Kidney (tissue), 22 donors: ENCODE measurements at places on chromosomes 16 and 17. TPM values are rescaled to one million over a fixed set of nuclear protein-coding genes. Genes with fewer than 3 reads are reported as not detected.
A peak's percentile ranks its signal among the peaks of the same experiment; 100 is the strongest.

Gene UTS2R
- total RNA-seq: not detected

Gene NOL11
- 37.3 TPM for total RNA-seq

Gene HGS
- total RNA-seq: 95.3 TPM

Gene FNDC8
- not detected for total RNA-seq

Gene PIPOX
- 2.8 TPM for total RNA-seq

Gene SDR42E2
- total RNA-seq: not detected

Gene PRSS27
- total RNA-seq: 2.1 TPM

Gene CCDC200
- not detected for total RNA-seq

Gene LITAFD
- not detected for total RNA-seq

Gene USP43
- 7.8 TPM for total RNA-seq

GRCh38 chr16:29777576-29778350 lies at the start of gene ZG16:
Gene ZG16, plus strand, starts transcription at chr16:29778256. Its CDS starts 1,011 bp downstream, at chr16:29779267.
- H3K27ac ChIP-seq: no peak within 1 kb of the TSS
- no peak for DNase-seq
- no peaks in the 10 kb centered on the region for H3K4me1 ChIP-seq
- H3K4me3 ChIP-seq: no peak within 1 kb of the TSS

GRCh38 chr17:72998343-72998742 lies 94.1 kb downstream of the SLC39A11 start:
- H3K36me3 ChIP-seq: no peaks in the 10 kb centered on the region
- H3K4me3 ChIP-seq: no peak overlapping the region

DNA sequence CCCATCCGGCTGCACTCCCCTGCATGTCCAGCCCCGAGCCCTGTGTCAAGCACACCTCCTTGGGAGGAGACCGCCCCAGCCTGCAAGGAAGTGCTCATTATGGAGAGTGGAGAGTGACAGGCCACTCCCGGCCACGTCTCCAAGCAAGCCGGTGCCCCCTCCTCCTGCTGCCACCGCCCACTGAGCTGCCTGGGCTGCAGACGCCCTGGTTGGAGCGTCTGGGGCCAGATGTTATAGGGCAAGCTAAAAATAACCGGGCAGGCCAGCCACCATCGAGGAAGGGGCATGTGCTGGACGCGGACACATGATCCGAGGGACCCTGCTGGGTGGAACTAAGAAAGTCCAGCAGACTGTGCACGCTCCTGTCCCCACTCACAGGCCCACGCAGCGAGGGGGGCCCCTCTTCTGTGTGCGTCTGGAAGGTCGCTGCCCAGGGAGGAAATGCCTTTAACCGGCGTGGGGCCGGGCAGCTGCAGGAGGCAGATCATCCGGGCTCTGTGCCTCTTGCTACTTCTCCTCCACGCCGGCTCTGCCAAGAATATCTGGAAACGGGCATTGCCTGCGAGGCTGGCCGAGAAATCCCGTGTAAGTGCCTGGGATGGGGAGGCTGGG lies at the start of gene WFDC1:
Gene WFDC1 (plus strand): TSS at position 348 of the 612 bp plus-strand sequence. CDS start 94 bp downstream, at position 442.
- peak; percentile 62 for DNase-seq
- no peaks in the 10 kb centered on the region for H3K36me3 ChIP-seq
- H3K27me3 ChIP-seq: no peaks in the 10 kb centered on the region

- no peaks in the 10 kb centered on the region for H3K27me3 ChIP-seq
- H3K36me3 ChIP-seq: peaks cover 2% of the 10 kb centered on the region
- H3K27ac ChIP-seq: peak overlapping the region; percentile 67
- peaks cover 12% of the 10 kb centered on the region for H3K4me1 ChIP-seq
- peak; percentile 89 for DNase-seq
Observed at GRCh38 chr17:82097184-82097918, 685 bp downstream of the FASN start.

DNA sequence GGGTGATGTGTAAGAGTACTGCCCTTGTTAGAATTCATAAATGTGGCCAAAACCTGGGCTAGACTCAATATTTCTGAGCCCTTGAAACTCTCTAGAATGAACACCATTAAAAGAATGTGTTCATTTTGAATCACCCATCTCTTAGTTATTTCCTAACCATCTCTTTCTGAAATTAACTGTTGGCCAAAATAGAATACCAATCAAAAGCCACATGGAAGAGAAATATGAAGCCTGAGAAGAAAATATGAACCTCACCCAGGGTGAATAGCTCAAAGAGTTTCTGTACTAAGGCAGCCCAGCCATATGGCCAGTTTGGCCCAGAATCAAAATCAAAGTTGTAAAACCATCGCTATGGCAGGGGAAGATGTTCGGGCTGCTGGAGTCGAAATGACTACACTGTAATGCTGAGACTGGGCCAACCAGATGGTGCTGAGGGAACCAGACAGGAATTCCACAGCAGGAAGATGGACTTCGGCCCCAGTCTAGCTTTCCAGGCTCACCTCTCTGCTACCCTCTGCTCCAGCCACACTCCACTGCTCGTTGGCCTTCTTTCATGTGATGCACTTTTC lies 154.3 kb upstream of the ZFHX3 start:
- no peaks in the 10 kb centered on the region for H3K27me3 ChIP-seq
- no peaks in the 10 kb centered on the region for H3K36me3 ChIP-seq
- no peak overlapping the region for H3K27ac ChIP-seq
- no peak overlapping the region for H3K4me3 ChIP-seq
- no peaks in the 10 kb centered on the region for H3K4me1 ChIP-seq

GRCh38 chr17:66633317-66633965 lies 201.5 kb upstream of the CACNG5 start:
- H3K27ac ChIP-seq: no peak overlapping the region
- no peaks in the 10 kb centered on the region for H3K4me1 ChIP-seq
- H3K36me3 ChIP-seq: no peaks in the 10 kb centered on the region
- DNase-seq: no peak
- no peak overlapping the region for H3K4me3 ChIP-seq

- no peaks in the 10 kb centered on the region for H3K27me3 ChIP-seq
- DNase-seq: no peak
- no peak overlapping the region for H3K27ac ChIP-seq
- H3K36me3 ChIP-seq: no peaks in the 10 kb centered on the region
- no peak overlapping the region for H3K4me3 ChIP-seq
Observed at GRCh38 chr17:16888413-16889087, 83.4 kb downstream of the TNFRSF13B start.

- DNase-seq: peak; percentile 86
- H3K36me3 ChIP-seq: peaks cover 5% of the 10 kb centered on the region
- peak overlapping the region; percentile 6 for H3K4me3 ChIP-seq
- H3K4me1 ChIP-seq: no peaks in the 10 kb centered on the region
- no peaks in the 10 kb centered on the region for H3K27me3 ChIP-seq
Observed at GRCh38 chr17:40122136-40122998, 596 bp downstream of the MSL1 start.

- H3K4me3 ChIP-seq: no peak overlapping the region
- peaks cover 4% of the 10 kb centered on the region for H3K4me1 ChIP-seq
- H3K27ac ChIP-seq: peak overlapping the region; percentile 41
- no peaks in the 10 kb centered on the region for H3K27me3 ChIP-seq
- no peak for DNase-seq
Observed at GRCh38 chr17:8408371-8408770, 10.7 kb upstream of the RNF222 start.

GRCh38 chr16:84540194-84540593 lies 35.7 kb upstream of the MEAK7 start:
- H3K4me1 ChIP-seq: no peaks in the 10 kb centered on the region
- no peak for DNase-seq
- no peak overlapping the region for H3K27ac ChIP-seq
- H3K4me3 ChIP-seq: no peak overlapping the region

DNA sequence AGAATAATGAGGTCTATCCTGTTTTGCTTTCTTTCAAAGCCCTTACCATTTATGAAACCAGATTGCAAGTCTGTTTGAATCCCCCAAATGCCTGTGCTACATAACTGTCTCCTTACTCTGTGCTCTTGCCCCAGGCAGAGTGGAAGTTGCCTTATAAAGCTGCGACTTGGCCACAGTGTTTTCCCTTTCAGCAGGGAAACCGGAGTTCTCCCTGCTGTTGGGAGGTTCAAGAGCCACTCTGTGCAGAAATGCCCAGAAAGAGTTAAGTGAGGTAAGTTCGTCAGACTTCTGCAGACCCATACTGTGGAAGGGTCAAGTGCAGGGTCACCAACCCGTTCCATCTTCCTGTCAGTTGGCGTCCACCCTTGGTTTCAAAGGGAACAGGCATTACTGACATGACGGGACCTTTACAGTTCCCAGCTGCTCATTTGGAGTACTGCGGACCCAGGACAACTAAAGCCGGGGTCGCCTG lies 508.9 kb downstream of the WWOX start:
- peak; percentile 79 for DNase-seq
- H3K4me1 ChIP-seq: peaks cover 4% of the 10 kb centered on the region
- no peaks in the 10 kb centered on the region for H3K27me3 ChIP-seq
- H3K4me3 ChIP-seq: no peak overlapping the region

DNA sequence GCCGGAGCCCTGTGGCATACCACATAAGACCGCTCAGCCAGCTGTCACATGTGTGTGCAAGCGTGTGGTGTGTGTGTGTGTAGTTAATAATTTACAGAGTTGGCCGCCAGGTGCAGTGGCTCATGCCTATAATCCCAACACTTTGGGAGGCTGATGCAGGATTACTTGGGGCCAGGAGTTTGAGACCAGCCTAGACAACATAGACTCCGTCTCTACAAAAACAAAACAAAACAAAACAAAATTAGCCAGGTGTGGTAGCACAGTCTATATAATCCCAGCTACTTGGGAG lies 20.4 kb downstream of the SOCS1 start:
- H3K27me3 ChIP-seq: no peaks in the 10 kb centered on the region
- no peaks in the 10 kb centered on the region for H3K36me3 ChIP-seq
- peak; percentile 67 for DNase-seq

GRCh38 chr16:30382111-30382881 lies at the start of gene SEPTIN1:
Gene SEPTIN1, minus strand, starts transcription at chr16:30382561. Its CDS starts 19 bp downstream, at chr16:30382542.
- H3K27ac ChIP-seq: no peak within 1 kb of the TSS
- no peak for DNase-seq
- H3K4me1 ChIP-seq: peaks cover 8% of the 10 kb centered on the region
- H3K4me3 ChIP-seq: no peak within 1 kb of the TSS
- no peaks in the 10 kb centered on the region for H3K27me3 ChIP-seq
- no peaks in the 10 kb centered on the region for H3K36me3 ChIP-seq

- H3K27me3 ChIP-seq: no peaks in the 10 kb centered on the region
- DNase-seq: no peak
- H3K36me3 ChIP-seq: no peaks in the 10 kb centered on the region
- H3K27ac ChIP-seq: no peak overlapping the region
Observed at GRCh38 chr17:16417896-16418684, 2.7 kb downstream of the TRPV2 start.

- H3K36me3 ChIP-seq: no peaks in the 10 kb centered on the region
- H3K27ac ChIP-seq: no peak overlapping the region
- peak; percentile 43 for DNase-seq
- H3K4me1 ChIP-seq: no peaks in the 10 kb centered on the region
- no peak overlapping the region for H3K4me3 ChIP-seq
Observed at GRCh38 chr17:79627766-79628690, 17.2 kb upstream of the RBFOX3 start.

DNA sequence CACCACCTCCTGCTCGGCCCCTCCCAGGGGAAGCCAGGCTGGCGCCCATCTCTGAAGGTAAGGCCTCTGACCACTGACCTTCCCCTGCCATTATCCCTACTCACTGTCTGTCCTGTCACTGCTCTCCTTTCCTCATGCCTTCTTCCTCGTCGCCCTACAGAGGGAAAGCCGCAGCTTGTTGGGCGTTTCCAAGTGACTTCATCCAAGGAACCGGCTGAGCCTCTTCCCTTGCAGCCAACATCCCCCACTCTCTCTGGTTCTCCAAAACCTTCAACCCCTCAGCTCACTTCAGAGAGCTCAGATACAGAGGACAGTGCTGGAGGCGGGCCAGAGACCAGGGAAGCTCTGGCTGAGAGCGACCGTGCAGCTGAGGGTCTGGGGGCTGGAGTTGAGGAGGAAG lies 3.0 kb downstream of the COA3 start:
- DNase-seq: no peak
- no peak overlapping the region for H3K4me3 ChIP-seq
- peak overlapping the region; percentile 90 for H3K27ac ChIP-seq
- H3K27me3 ChIP-seq: no peaks in the 10 kb centered on the region

DNA sequence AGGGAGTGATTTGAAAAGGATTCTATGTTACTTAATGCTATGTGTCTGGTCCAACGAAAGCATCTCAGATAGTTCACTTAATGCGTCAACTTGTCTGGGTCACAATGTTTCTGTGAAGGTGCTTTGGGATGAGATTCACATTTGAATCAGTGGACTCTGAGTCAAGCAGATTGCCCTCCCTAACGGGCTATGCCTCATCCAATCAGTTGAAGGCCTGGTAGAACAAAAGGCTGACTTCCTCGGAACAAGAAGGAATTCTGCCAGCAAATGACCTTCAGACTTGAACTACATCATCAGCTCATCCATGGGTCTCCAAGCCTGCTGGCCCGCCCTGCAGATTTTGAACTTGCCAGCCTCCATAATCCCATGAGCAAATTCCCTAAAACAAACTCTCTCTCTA lies 15.2 kb downstream of the EMP2 start:
- H3K4me3 ChIP-seq: no peak overlapping the region
- H3K36me3 ChIP-seq: no peaks in the 10 kb centered on the region
- no peak overlapping the region for H3K27ac ChIP-seq
- H3K4me1 ChIP-seq: no peaks in the 10 kb centered on the region

DNA sequence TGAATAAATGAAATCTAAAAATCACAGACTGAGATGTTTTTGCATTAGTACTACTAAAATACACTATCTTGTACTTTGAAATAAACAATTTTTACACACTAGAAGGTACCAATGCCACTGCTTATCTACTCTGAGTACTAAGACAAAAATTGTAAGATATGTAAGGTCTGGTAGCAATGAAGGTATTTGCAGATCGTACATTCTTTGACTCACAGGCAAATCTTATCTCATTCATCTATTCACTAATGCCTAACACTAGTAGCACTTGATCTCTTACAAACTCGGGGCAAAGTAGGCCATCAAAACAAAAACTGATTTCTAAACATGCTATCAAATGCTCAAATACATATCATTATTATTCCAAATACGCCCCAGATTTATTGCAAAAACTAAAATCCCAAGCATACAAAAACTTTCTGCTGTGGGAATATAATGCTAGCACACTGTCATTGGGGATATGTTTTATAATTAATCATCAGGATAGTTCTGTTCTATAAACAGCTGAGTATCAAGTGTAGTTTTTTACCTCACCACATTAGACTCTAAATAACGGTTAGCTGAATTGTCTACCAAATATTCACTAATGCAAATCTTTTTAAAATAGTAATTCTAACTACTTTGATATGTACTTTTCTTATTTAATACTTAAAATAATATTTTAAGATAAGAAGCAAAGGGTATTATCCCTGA lies 68.0 kb downstream of the MED13 start:
- H3K4me1 ChIP-seq: peaks cover 3% of the 10 kb centered on the region
- no peak overlapping the region for H3K27ac ChIP-seq
- no peak for DNase-seq
- H3K36me3 ChIP-seq: peaks cover 2% of the 10 kb centered on the region

DNA sequence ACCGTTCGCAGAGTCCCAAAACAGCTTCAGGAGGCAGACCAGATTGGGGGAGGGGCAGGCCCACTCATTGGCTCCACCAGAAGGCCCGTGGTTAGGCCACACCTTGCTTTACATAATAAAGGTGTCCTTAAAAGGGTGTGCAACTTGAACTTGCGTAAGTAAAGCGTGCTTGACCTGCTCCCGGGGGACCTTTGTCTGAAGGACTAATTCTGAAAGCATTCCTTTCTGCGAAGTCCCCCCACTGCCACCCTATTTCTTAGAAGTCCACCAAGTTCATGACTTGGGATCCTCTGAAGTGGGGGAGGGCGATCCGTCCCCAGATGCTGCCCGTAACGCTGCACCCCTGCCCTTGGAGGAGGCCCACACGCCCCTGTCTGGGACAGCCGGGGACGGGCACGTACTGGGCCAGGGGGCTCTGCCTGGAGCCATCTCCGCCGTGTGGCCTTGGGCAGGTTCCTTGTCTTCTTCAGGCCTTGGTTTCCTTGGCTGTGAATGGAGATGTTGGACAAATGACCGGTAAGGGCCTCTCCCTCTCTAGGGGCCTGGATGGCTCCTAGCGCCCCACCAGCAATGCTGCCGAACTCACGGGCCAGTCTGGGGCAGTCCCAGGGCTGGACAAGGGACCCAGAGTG lies 823 bp upstream of the ZNF469 start:
- H3K27me3 ChIP-seq: peaks cover 7% of the 10 kb centered on the region
- no peak overlapping the region for H3K27ac ChIP-seq
- H3K4me1 ChIP-seq: no peaks in the 10 kb centered on the region
- no peaks in the 10 kb centered on the region for H3K36me3 ChIP-seq
